Mesothelial cell of epicardium (in vitro differentiated cells): ENCODE measurements at places on chromosomes 4 and X. TPM values are rescaled to one million over a fixed set of nuclear protein-coding genes. Genes with fewer than 3 reads are reported as not detected.

- DNase-seq = no peak
Observed at GRCh38 chrX:134533952-134534351, 74.0 kb downstream of the HPRT1 start.

GRCh38 chr4:44425614-44426208 lies 22.9 kb downstream of the KCTD8 start:
- no peak for DNase-seq

DNA sequence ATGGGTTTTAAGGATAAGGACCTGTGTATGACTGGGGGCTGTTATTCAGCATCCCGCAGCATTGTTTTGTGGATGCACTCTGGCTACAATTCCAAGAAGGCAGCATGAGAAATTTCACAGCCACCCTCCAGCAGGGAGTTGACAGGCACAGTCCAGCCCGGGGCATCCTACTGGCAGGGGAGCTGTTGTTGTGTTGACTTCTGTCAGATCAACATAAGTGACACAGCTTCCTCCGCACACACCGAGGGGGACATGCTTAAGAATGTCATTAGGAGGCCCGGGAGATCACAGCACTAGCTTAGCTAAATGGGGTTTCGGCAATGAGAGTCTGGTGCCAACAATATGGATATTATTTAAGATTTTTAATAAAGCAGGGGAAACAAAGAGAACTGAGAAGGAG lies 326.5 kb downstream of the ASMT start:
- no peak for DNase-seq

MAGEE1 gene
- 7.0 to 7.9 TPM (median 7.8 TPM) in 3 replicates for total RNA-seq

GRCh38 chr4:10760086-10760485 lies 75.5 kb upstream of the CLNK start:
- no peak for DNase-seq

ALAS2 gene
- total RNA-seq = not detected in 3 replicates

TRMT2B gene
- total RNA-seq = 18.1 to 20.7 TPM (median 18.2 TPM) in 3 replicates

TAF1 gene
- 46.5 to 48.0 TPM (median 47.9 TPM) in 3 replicates for total RNA-seq

DNA sequence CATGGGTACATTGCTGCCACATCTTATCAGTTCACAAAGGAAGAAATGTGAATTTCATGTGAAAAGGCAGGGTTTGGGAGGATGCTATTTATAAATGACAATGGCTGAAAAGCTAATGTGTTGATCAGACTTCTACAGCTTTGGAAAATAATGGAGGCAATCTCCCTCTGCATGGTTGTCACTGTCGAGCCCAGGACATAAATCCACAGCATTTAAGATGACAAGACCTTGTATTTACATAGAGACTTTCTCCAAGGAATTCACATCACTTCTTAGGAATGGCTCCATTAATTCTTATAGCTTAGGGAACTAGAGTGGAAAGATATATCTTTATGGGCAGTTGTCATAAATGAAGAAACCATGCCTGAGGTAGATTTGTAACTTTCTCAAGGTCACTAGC lies 66.7 kb downstream of the CBLL2 start:
- no peak for DNase-seq

DNA sequence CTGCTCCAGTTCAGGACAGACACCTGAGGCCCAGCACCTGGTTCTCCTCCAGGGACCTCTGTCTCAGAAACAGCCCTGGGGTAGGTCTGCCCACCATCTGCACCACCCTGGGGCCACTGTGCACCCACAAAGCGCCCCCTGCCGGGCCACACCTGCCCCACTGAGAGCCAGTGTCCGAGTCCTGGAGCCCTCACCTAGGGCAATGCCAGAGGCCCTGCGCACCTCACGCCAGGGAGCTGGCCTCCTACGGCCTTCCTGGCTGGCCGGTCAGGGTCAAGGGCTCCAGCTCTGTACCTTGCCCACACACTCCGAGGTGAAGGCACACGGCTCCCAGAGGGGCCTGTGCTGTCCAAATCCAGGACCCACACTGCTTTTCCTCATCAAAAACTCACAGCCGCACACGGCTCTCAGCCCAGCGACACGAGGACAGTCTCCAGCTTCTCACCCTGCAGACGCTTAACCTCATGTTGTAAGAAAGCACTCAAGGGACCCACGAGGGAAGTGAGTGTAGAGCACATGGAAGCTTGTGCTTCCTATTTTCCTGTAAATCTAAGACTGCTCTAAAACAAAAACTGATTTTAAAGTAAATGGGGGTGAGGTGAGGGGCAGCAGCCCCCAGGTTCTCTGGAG lies 5.4 kb downstream of the CTBP1 start:
- peak; percentile 36 for DNase-seq

GRCh38 chr4:119525771-119526712 lies 102.6 kb downstream of the PDE5A start:
- no peak for DNase-seq

- no peak for DNase-seq
Observed at GRCh38 chr4:152709675-152710438, 30.1 kb upstream of the TMEM154 start.

EGFL6 gene
- total RNA-seq = 8.4 to 12.3 TPM (median 11.3 TPM) in 3 replicates

SGCB gene
- total RNA-seq = 27.9 to 30.4 TPM (median 30.2 TPM) in 3 replicates

PRDM8 gene
- total RNA-seq = 1.6 to 2.4 TPM (median 1.7 TPM) in 3 replicates

DNA sequence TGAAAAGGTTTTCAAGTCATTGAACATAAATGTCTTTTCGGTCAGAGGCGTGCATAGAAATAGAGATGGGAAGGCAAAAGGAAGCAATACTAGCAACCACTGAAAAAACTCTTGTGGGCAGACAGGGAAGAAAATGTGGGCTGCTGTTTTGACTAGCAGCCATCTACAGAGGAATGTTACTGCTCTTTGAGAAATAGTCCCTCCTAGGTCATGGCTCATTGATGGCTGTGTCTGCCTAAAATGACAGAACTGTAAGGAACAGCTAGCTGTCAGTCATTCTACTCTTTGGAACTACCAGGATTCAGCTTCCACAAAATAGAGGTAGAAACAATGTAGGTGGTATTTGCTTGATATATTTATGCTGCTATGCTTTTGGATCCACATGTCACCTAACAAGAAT lies 26.9 kb upstream of the TMPRSS11B start:
- DNase-seq = no peak

DNA sequence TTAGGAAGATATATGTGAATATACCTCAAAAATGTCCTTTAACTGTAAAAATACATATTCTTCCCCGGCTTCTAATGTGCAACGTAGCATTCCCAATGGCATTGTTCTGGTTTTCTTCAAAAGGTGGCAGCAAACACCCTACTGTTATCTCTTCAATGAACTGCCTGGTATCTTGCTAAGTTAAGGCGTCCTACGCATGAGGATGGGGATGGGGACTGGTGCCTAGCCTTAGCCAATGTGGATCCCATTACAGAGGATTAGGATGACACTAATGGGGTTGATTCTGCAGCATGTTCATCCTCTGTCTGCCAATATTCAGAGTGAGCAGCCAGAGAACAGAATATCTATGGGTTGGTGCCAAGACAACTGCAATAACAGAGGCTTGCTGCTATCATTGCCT lies 334.9 kb upstream of the ADGRL3 start:
- DNase-seq = no peak

- no peak for DNase-seq
Observed at GRCh38 chr4:5812506-5813229, 80.2 kb downstream of the CRMP1 start.

DNA sequence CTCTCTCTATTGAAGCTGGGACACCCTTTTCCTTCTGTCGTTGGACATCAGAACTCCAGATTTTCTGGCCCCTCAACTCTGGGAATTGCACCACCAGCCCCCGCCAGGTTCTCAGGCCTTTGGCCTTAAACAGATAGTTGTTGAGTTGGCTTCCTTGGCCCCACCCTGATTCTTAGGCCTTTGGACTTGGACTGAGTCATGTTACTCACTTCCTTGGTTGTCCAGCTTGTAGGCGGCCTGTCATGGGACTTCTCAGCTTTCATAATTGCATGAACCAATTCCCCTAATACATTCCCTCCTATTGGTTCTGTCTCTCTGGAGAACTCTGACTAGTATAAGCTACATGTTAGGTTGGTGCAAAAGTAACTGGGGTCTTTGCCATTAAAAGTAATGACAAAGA lies 195.7 kb downstream of the GPAT3 start:
- DNase-seq = no peak

SH2D1A gene
- total RNA-seq = not detected in 3 replicates

TMEM31 gene
- 0.74 to 1.2 TPM (median 0.75 TPM) in 3 replicates for total RNA-seq

HSFX4 gene
- total RNA-seq = not detected in 3 replicates

- no peak for DNase-seq
Observed at GRCh38 chr4:113617195-113617594, 144.3 kb downstream of the CAMK2D start.

SUPT20HL1 gene
- not detected in 3 replicates for total RNA-seq

DNA sequence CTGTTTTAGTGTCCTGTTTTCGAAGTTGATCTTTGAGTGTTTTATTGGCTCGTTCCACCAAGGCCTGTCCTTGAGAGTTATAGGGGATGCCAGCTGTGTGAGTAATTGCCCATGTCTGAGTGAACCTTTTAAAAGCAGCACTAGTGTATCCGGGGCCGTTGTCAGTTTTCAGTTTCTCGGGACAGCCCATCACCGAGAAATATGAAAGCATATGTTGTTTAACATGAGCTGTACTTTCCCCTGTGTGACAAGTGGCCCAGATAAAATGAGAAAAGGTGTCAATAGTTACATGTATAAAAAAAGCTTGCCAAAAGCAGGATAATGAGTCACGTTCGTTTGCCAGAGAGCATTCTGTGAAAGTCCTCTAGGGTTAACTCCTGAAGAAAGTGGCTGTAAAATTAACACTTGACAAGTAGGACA lies 48.6 kb upstream of the RASSF6 start:
- DNase-seq = no peak

GRCh38 chr4:116122124-116122523 lies 963.3 kb downstream of the TRAM1L1 start:
- DNase-seq = no peak

NOX1 gene
- not detected in 3 replicates for total RNA-seq

GRCh38 chr4:186258216-186258811 lies 7.7 kb upstream of the F11 start:
- DNase-seq = no peak

ERVMER34-1 gene
- total RNA-seq = 3.6 to 3.7 TPM (median 3.6 TPM) in 3 replicates

DNA sequence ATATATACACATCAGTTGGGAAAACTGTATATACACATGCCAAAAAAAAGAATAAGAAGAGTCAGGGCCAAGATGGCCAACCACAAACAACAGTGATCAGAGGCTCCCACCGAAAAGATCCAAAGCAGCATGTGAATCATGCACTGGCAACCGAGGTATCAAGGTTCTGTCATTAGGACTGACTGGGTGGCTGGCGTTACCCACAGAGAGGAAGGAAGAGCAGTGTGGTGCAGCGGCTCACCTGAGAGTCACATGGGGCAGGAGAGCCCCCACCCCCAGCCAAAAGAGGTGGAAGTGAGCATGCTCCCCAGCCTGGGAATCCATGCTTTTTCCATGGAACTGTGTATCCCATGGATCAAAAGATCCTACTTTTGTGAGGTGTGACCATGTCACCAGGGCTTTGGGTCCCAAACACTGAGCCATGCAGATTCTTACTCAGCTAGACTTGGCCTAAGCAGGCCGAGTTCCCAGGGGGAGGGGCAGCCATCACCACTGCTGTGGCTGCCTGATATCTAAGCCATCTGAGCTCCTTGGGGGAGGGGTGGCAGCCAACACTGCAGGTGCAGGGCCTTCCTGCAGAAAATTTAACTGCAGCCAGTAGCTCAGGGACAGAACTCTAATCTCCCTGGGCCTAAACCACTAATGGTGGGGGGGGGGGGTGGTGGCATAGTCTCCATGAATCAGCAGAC lies 52.8 kb downstream of the P2RY10 start:
- no peak for DNase-seq

ODAM gene
- 2.8 to 3.2 TPM (median 3.1 TPM) in 3 replicates for total RNA-seq

SERTM2 gene
- 3.6 to 3.8 TPM (median 3.7 TPM) in 3 replicates for total RNA-seq

ASB12 gene
- total RNA-seq = 0.18 to 0.73 TPM (median 0.67 TPM) in 3 replicates

DNA sequence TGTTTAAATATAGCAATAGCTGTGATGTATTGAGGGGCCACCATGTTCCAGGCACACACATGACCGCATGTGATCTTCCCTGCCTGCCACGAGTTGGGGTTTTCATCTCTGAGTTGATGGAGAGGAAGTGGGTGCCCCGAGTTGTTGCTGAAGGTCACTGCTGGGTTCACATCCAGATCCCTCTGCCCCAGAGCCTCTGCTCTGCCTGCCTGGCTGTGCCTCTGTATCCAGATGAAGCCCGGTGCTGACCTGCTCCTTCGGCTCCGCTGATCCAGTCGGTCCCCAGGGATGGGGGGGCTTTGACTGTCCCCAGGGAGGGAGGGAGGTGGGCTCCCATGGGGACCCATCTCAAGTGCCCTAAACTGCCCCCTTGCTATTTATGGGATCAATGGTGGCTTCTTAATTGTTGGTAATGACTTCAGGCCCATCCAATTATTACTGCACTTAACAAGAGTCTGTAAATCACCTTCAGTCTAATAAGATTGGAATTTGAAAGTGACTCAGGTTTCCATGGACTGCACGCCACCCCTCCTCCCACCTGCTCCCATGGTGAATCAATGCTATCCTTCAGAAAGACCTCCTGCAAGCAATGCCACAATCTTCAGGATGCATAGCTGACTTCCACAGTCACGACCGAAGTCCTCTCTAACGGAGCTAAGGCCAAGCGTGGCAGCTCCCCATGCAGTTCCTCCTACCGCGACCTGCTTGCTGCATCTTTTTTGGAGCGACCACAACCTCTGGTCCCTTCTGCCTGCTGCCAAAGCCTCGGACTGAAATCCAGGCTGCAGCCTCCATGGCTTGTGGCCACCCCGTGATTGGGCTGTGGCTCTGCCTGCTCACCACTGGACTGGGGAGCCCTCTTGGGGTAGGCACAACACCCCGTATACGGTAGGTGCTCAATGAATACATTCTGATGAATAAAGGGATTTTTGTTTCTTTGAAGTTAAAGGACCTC lies 73.1 kb downstream of the CPZ start:
- DNase-seq = peak; percentile 17

GRCh38 chr4:76968937-76969336 lies 19.4 kb downstream of the SEPTIN11 start:
- DNase-seq = no peak

DNA sequence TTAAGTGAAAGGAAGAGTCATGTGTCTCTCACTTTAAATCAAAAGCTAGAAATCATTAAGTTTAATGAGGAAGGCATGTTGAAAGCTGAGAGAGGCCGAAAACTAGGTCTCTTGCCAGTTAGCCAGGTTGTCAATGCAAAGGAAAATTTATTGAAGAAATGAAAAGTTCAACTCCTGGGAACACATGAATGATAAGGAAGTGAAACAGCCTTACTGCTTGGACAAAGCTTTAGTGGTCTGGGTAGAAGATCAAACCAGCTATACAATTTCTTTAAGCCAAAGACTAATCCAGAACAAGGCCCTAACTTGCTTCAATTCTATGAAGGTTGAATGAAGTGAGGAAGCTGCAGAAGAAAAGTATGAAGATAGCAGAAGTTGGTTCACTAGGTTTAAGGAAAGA lies 24.9 kb downstream of the RHOH start:
- no peak for DNase-seq

EVC gene
- total RNA-seq = 48.4 to 51.4 TPM (median 49.4 TPM) in 3 replicates

GRCh38 chr4:138444260-138444659 lies 202.1 kb upstream of the SLC7A11 start:
- DNase-seq = no peak

- no peak for DNase-seq
Observed at GRCh38 chr4:38565271-38566199, 98.5 kb upstream of the KLF3 start.

DNA sequence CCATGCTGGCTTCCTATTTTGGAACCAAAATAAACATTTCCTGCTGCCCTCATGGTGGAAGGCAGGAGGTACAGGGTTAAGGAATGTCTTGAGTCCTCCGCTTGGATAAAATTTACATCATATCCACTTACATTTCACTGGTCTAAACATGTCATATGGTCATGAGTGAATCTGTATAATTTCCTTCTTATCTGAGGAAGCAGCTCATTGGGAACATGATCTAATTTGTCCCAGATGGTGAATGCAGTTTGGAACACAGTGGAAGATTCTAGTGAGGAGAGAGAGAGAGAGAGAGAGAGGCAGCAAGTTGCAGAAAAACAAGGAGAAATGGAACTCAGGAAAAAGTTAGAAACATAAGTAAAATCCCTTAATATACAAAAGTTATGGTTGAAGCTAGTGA lies 46.8 kb downstream of the MXRA5 start:
- DNase-seq = no peak
